Smooth muscle cell of the umbilical artery (primary cell): ENCODE measurements at places on chromosomes 7 and 10. TPM values are rescaled to one million over a fixed set of nuclear protein-coding genes. Genes with fewer than 3 reads are reported as not detected.

Gene MTURN
- total RNA-seq: 6.1 and 10.1 TPM in 2 replicates

Gene MBL2
- not detected in 2 replicates for total RNA-seq

Gene ADAM22
- 0.89 and 1.8 TPM in 2 replicates for total RNA-seq

Gene BMI1
- 42.8 and 49.9 TPM in 2 replicates for total RNA-seq

Gene CRYGN
- total RNA-seq: not detected in 2 replicates

Gene RARRES2
- 2.7 TPM in 1 of 2 replicates, not detected in the other for total RNA-seq

Gene TMEM243
- 30.9 and 35.0 TPM in 2 replicates for total RNA-seq

Gene TUBB8
- total RNA-seq: not detected in 2 replicates

Gene SLC13A1
- total RNA-seq: not detected in 2 replicates

Gene ATG9B
- 1.6 and 2.1 TPM in 2 replicates for total RNA-seq

Gene TMEM176A
- total RNA-seq: not detected in 2 replicates

Gene PRSS58
- not detected in 2 replicates for total RNA-seq

Gene RHOBTB1
- 17.7 and 24.3 TPM in 2 replicates for total RNA-seq

Gene SPDYE16
- total RNA-seq: 0.05 TPM in 1 of 2 replicates, not detected in the other

Gene NUTM2A
- 0.30 and 0.37 TPM in 2 replicates for total RNA-seq

Gene TRIM73
- 0.59 and 0.74 TPM in 2 replicates for total RNA-seq

Gene AKR1B15
- total RNA-seq: not detected in 2 replicates

Gene TAS2R41
- total RNA-seq: 0.14 TPM in 1 of 2 replicates, not detected in the other

Gene NPSR1
- total RNA-seq: not detected in 2 replicates

Gene RASA4B
- 0.59 and 2.5 TPM in 2 replicates for total RNA-seq

Gene TRIM8
- 86.4 and 135 TPM in 2 replicates for total RNA-seq

Gene SORCS1
- total RNA-seq: under 0.01 TPM in 1 of 2 replicates, not detected in the other

Gene SSMEM1
- total RNA-seq: 0.30 TPM in 1 of 2 replicates, not detected in the other

Gene ELN
- 0.09 and 0.59 TPM in 2 replicates for total RNA-seq

Gene MSMB
- total RNA-seq: not detected in 2 replicates

Gene CALHM2
- 9.2 and 12.1 TPM in 2 replicates for total RNA-seq

Gene TFEC
- total RNA-seq: under 0.01 and 0.46 TPM in 2 replicates

Gene LRRC4
- 0.18 TPM in 1 of 2 replicates, not detected in the other for total RNA-seq

Gene CDK1
- total RNA-seq: 4.8 and 31.6 TPM in 2 replicates

Gene CALCR
- total RNA-seq: not detected in 2 replicates

Gene SVOPL
- total RNA-seq: under 0.01 TPM in 2 replicates

Gene KCNIP2
- 0.59 and 1.1 TPM in 2 replicates for total RNA-seq

Gene TMEM184A
- 0.23 TPM in 1 of 2 replicates, not detected in the other for total RNA-seq

Gene VPS26A
- total RNA-seq: 35.6 and 43.5 TPM in 2 replicates

Gene STEAP1B
- total RNA-seq: 1.5 and 11.4 TPM in 2 replicates

Gene NOS3
- total RNA-seq: 2.1 and 6.5 TPM in 2 replicates

Gene LIPM
- total RNA-seq: not detected in 2 replicates

Gene GDF2
- not detected in 2 replicates for total RNA-seq

Gene AKR1C8
- total RNA-seq: not detected in 2 replicates

Gene TYSND1
- total RNA-seq: 5.9 and 7.7 TPM in 2 replicates

Gene CRTAC1
- under 0.01 TPM in 1 of 2 replicates, not detected in the other for total RNA-seq
